ENCODE measurements at places on chromosomes 16 and 17.
A peak's percentile ranks its signal among the peaks of the same experiment; 100 is the strongest.

- DNase-seq = peak; percentile 86
Measured at GRCh38 chr16:83742124-83742899, 65.5 kb upstream of the HSBP1 start.

DNA sequence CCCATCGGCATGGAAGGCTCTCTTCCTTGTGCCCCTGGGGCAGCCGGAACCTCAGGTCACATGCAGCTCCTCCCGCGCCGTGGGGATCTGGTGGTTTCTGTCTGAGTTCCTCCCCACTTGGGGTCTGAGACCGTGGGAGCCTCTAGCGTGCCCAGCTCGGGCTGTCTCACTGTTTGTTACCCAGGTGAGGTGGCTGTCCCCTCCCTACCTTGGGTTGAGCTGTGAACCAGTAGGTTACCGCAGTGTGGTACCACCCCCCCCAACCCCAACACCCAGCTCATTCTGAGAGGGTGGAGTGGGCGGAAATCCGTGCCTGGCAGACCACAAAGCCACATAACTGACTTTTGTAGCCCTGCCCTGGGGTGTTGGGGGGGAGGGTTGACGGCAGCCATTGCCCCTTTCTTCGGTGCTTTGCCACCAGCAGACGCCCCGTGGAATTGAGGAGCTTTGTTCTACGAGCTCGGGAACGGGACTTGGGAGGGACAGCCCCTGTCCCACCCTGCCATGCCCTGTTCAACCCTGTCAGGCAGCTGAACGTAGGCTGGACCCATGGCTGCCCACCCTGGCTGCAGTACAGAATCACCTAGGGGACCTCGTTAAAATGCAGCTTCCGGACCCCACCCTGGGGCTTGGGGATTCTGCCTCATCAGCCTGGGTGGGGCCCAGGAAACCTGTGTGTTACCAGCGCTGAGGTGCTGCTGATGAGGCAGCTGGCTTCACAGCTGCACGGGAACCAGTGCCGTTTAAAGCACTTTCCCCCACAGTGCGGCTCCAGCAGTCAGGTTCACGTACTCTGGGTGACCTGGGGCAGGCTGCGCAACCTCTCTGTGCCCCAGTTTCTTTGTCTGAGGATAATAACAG is 18.5 kb downstream of the RAP1GAP2 start:
- no peak for DNase-seq

DNA sequence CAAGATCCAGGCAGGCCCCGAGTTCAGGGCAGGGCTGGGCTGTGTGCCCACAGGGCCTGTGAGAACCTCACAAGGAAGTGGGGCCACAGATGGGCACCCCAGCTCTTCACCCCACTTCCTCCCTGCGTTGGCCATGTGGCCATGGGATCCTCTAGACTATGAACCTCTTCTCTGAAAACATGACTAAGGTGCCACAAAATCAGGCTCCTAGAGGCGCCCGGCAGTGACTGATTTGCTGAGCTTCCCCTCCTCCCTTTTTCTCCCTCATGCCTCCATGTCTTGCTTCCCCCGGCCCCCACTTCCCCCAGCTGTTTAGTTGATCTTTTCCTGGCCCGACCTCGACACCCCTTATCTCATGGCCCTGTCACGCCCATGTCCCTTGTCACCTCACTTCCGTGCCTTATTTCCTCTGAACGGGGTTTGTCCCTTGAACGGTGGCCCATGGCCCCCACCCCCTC is 87.1 kb downstream of the KCNJ12 start:
- DNase-seq = no peak

GRCh38 chr16:87326151-87326571 is 9.0 kb upstream of the C16orf95 start:
- no peak for DNase-seq

- peak; percentile 17 for DNase-seq
Measured at GRCh38 chr16:82231008-82231787, 61.2 kb upstream of the MPHOSPH6 start.

Measured in NCI-H1092 (cell line).